COR-L47 (cell line): ENCODE measurements at places on chromosomes 7 and 10.

GRCh38 chr10:121713486-121713885 is 115.2 kb upstream of the FGFR2 start:
- no peak for DNase-seq

- DNase-seq: no peak
These were observed 96.2 kb upstream of the INSIG1 start for GRCh38 chr7:155201325-155202087.

- DNase-seq: no peak
These were observed 121.6 kb downstream of the ALOX5 start for GRCh38 chr10:45495438-45496152.

DNA sequence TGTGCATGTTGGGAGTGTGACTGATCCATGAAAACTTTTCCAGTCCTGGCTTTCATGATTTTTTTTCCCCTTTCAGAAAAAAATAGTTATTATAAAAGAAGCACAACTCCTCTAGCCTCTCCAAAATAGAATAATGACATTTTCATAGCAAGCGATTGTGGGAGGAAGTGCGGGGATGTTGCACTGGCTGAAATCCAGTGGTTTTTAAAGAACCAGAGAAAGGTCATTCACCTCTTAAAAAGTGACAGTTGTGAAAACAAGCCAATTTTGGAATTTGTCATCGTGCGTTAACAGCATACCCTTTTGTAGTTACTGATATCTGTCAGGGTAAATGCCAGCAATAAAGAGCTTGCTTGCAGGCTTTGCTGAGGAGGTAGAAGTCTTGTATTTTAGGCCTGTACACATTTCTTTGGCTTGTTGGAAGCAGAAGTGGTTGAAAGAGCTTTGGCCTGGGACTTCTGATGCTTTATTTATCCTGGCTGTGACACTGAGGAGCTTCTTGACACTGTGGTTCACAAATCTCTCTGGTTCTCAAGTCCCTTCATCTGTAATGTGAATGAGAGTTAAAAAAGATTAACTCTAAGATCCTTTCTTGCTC is 545.9 kb downstream of the REEP3 start:
- DNase-seq: no peak

- no peak for DNase-seq
These were observed 124.3 kb upstream of the CACNA2D1 start for GRCh38 chr7:82567841-82568240.

DNA sequence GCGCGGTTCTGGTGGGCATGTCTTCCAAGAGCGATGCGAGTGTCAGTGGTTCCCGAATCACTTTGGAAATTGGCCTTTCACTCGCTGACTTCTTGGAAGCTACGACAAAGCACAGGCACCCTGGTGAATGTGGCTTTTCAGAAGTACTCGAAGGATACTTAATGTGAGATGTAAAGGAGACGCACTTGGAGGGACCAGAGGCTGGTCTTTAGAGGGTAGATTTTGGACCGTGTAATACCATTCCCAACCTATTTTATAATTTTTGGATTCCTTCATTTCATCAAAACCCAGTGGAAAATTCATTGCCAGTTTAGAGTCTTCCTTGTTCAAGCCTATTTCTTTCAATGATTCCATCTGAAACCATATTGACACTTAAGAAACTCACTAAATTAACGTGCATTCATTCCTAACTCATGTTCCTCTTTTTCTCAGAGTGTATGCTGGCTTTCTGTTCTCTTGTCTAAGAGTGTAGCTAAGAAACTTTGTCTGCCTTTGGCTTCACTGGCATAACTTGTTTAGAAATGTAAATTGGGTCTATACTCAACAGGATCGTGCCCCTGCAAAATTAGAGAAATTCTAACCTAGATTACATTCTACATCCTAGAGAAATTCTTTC is 645 bp upstream of the COPG2 start:
- no peak for DNase-seq

- DNase-seq: no peak
These were observed 14.0 kb upstream of the SH3PXD2A start for GRCh38 chr10:103869336-103869735.

GRCh38 chr7:35424869-35425495 is 171.1 kb upstream of the TBX20 start:
- peak; percentile 64 for DNase-seq

DNA sequence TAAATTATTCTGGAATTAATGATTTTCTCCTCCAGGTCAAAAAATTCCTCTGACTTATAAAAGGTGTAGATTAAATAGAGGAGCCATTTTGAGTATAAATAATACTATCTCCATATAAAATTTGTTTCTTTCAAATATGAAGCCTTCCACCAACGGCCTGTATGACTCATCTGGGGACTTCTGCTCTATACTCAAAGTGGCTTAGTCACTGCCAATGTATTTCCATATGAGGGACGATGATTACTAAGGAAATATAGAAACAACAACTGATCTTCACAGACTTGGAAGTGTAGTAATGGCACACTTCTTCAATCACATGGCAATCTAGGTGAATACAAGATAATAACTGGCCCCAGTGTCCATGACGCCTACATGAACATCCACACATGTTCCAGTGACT is 335.6 kb upstream of the HGF start:
- DNase-seq: no peak

GRCh38 chr10:71996592-71997371 is 32.6 kb downstream of the CHST3 start:
- no peak for DNase-seq

DNA sequence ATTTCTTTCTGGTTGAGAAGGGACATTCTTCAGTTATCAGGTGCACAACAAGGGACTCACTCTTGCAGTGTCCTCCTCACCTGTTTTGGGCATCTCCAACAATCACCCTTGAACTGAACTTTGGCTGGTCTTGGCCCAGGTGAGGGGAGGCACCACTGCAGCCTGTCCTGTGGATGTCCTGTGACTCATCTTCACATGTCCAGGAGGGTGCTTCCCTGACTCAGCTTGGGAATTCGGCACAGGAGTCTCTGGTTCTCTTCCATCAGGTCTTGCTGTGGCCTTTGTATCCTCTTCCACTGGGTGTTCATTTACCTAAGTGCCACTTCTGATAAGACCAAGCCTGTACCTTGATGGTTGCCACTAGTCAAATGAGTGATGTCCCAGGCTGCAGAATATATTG is 196.7 kb upstream of the MKI67 start:
- no peak for DNase-seq

- DNase-seq: no peak
These were observed 14.3 kb downstream of the UBTD1 start for GRCh38 chr10:97512993-97513392.

GRCh38 chr7:40329601-40330153 is 194.9 kb downstream of the SUGCT start:
- DNase-seq: peak; percentile 16

DNA sequence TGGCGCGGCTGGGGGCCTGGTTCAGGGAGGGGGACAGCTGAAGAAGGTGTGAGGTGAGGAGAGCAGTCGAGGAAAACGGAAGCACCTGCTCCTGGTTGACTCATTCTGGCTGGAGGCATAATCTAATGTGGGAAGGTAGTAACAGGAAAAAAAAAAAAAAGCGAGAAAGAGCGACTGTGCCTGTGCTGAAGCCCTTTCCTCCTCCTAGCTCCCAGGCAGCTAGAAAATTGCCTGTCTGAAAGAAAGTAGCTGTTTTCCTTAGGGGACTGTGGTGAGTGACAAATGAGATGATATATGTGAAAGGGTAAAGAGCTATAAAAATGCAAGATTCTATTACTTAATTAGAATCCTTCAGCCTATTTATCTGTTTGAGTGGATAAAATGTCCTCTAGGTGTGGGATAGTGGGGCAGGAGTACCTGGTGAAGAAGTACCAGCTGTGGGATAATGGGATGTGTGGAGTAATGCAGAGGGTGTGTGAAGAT is 4.9 kb upstream of the MEST start:
- no peak for DNase-seq

- no peak for DNase-seq
These were observed 18.3 kb downstream of the KLLN start for GRCh38 chr10:87844837-87845623.
